ENCODE measurements at places on chromosomes 13 and 19.

- peak; percentile 72 for DNase-seq
Measured at GRCh38 chr13:45332036-45332830, 8.8 kb downstream of the TPT1 start.

GRCh38 chr19:4829001-4829712, 2.4 kb downstream of the TICAM1 start:
- DNase-seq, result no peak

DNA sequence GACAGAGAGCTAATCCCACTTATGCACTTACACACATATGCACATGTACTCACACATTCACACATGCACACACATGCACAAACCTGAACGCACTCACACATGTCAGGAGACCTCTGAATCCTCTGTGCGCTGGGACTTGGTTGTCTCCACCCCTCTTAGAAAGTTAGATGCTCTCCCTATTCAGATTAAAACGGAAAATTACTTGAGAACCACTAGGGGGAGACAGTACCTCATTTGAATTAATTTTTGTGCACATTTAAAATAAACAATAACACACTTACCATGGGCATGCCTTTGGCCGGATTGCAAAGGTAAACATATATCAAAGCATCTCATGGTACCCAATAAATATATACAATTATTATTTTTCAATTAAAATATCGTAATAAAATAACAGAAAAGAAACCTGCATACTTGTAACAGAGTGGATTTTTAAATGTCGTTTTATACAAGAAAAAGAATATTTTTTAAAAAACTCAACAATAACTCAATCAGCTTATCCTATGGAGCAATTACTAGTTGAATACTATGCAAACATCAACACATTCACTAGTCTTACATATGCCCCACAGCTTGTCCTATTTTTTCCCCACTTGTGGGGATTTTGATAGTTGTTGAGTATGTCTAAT, 9.5 kb upstream of the LILRB4 start:
- no peak for DNase-seq

DNA sequence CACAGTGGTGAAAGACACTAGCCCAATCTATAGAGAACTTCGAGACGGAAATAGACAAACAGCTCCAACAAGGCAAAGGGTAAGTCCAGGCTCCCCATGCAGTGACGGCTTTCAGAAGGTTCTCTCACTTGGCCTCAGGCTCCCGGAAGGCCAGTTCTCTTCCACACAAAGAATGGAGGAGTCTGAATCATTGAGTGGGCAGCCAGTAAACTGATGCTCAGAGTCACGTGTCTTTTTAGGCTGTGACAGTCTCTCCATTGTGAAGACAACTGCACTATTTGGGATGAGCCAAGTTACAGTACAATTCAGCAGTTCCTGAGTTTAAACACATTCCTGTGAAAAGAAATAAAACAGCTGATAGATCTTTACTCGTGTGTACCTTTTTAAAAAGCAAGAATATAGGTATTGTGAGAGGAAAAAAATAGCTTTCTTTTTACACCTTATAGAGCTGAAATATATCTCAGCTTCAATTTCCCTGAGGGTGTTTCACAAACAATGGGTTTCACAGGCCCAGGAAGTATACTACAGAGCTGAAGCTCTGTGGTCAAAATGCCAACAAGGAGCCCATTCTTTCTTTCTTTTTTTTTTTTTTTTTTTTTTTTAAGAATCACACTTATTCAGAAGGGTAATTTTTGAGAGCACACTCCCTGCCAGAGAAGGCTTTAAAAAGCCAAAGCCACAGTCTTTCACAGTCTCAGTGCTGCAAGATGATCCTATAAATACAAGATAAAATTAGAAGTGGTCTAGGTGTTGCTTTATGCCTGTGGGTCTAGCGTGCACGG, 135.1 kb downstream of the FREM2 start:
- DNase-seq, result no peak

DNA sequence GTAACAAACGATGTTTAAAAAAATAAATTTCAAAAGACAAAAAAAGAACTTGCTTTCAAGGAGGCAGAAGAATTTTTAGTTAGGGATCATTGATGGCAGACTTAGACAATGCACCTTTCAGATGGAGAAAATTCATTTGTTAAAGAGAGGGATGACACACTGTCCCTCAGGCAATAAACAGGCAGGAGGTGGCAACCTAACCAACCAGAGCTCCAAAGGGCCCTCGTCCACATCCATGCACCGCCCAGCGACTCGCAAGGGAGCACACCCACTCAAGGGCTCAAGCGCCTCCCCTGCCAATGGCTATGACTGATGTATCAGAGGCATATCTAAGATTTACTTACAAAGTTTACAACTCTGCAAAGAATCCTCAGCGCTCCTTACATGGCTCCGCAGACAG, 81.9 kb downstream of the TUBGCP3 start:
- no peak for DNase-seq

GRCh38 chr19:3047496-3048189, 14.7 kb downstream of the TLE5 start:
- no peak for DNase-seq

GRCh38 chr19:18991468-18991867, 41.8 kb downstream of the SUGP2 start:
- no peak for DNase-seq

DNA sequence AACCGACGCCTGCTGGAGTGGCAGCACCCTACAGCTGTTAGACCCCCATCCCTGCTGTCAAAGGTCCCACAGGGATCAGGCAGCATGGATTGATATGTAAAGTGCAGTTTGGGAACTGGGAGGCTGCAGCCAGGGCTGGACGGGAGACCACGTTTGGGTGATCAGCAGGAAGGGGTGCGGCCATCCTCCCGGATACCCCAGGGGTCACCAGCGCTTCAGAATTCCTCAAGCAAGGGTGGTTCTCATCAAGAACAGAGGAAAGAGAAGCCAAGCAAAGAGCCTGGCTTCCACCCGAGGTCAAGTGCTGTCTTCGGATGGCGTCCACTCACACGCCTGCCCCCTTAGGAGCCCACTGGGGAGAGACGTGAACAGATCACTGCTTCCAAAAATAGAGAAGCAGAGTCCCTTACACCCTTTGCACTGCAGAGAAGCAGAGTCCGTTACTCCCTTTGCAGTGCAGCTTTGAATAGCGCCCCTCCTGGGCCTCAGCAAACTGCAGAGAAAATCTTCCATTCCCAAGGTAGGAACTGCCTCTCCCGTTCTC, 35.5 kb downstream of the DHRS12 start:
- DNase-seq, result no peak

GRCh38 chr13:97944396-97945029, 9.0 kb upstream of the IPO5 start:
- DNase-seq, result no peak

GRCh38 chr19:46984077-46985010, 35.3 kb upstream of the NPAS1 start:
- DNase-seq, result no peak

- DNase-seq, result no peak
Measured at GRCh38 chr13:48653472-48653939, at the start of gene CYSLTR2. TSS of gene CYSLTR2 (plus strand) at chr13:48653929. CDS start at chr13:48706818, 52,889 bp downstream.

GRCh38 chr19:7925171-7925851, 624 bp downstream of the CTXN1 start:
- no peak for DNase-seq

DNA sequence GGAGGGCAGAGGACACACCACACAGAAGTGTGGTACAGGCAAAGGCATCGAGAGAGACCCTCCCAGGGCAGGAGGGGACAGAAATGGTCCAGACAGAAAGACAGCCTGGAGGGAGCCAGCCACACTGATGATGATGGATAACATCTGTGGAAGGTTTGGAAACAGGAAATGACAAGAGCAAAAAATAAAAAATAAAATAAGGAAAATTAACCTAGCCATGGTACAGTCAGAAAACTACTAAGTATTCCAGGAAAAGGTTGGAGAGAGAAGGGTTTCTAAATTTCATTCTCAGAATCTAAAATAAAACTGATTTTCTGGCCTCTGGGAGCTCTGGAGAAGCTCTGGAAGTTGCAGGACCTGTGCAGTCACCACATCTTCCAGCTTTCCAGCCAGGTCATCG, 115.2 kb upstream of the VSTM2B start:
- DNase-seq, result no peak

DNA sequence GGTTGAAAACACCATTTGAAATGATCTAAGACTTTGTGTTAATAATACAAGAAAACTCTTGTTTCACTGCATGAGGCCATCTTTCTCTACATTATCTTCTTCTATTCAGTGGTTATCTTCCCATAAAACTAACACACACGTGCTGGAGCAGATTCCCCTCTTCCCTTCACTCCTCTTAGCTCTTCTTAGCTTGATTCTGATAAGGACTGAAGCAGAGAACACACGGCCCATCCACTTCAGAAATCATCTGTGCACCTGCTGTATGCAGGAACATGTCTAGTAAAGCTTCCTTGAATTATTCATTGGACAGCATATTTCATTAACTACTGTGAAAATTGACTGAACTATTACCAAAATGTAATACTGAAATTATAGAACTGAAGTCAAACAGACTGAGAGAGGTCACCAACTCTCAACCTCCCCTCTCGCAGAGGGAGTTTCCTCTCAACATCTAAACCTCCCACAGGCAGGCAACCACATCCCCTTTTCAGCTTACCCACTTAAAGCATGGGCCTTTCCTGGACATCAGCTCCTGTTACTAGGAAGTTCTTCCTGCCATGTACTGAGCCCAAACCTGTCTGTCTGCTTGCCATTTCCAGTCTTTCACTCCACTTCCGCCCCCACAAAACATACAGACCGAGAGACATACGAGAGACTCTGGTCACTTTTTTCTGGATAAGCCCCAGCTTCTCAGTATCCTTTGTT, 113.9 kb downstream of the CRYL1 start:
- DNase-seq, result no peak

GRCh38 chr13:19862481-19863313, 752 bp downstream of the ZMYM5 start:
- no peak for DNase-seq

GRCh38 chr19:18007044-18007916, 690 bp upstream of the ARRDC2 start:
- no peak for DNase-seq

DNA sequence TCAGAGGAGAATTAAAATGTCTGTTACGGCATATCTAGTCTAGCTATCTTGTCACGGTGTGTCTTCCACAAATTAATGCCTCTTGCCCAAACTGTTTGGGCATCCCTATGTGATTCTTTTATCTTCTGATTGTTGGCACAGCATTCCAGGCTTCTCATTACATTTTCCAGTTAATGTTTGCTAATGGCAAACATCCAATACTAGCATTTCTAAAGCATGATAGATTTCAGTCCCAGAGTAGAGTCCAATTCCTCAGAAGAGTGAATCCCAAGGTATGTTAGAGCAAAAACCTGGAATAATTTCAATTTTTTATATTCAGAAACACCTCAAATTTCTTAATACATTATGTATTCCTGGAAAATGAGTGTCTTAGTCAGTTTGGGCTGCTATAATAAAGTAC, 684.5 kb upstream of the SLITRK1 start:
- no peak for DNase-seq

DNA sequence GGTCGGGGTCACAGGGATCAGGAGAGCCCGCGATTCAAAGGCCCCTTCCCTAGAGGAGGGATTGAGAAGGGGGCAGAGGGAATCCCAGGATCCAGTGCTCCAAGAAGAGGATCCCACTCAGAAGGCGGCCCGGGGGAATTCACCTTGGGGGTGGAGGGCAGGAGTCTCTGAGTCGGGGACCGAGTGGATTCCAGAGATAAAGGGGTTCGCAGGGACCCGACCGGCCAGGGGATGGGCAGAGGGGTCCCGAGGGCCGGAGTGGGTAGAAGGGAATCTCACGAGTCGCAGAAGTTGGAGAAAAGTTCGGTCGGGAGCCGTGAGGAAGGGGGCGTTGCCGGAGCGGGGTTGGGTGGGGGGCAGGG, 261 bp downstream of the PRKD2 start:
- DNase-seq, result no peak

DNA sequence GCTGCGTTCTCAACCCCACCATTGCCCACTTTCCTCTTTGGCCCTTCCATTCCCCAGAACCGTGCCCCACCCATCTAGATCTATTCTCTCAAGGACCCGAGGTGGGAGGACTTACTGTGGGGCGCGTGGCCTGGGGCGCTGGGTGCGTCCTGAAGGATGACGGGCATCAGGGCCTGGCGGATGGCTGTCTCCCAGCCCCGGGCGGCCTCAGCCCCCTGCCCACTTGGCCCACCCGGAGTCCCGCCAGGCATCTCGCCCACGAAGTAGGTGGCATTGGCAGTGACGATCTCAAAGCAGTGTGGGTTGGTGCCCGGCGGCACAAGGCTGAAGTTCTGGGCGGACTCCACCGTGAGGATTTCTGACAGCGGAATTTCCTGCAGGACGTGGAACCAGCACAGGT, 23.2 kb downstream of the PRKD2 start:
- DNase-seq, result no peak

- DNase-seq, result peak; percentile 26
Measured at GRCh38 chr13:106063591-106064313, 471.7 kb downstream of the EFNB2 start.

DNA sequence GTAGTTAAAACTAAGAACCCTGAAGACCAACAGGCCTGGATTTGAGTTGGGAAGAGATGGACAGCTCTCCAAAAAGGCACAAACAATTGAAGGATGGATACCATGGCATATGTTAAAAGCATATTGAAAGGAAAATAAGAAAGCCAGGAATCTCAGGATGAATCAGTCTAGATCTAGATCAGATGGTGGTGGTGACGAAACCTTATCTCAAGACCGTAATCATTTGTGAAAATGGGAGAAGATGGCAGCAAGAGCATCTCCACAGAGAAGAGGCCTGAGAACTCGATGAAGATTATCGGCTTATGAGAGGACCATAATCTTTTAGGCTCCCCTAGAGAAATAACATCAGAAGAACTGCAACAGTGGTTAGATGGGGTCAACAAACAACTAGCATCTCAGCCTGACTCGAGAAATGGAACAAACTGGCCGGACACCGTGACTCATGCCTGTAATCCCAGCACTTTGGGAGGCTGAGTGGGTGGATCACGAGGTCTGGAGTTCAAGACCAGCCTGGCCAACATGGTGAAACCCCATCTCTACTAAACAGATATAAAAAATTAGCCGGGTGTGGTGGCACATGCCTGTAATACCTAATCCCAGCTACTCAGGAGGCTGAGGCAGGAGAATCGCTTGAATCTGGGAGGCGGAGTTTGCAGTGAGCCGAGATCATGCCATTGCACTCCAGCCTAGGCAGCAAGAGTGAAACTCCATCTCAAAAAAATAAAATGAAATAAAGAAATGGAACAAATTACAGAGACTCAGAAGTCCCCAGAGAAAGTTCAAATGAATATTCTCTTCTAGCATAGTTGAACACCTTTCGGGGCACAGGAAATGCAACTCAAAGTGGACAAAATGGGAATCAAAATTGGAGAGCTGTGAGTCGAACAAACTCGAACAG, 47.6 kb downstream of the FOXO1 start:
- no peak for DNase-seq

DNA sequence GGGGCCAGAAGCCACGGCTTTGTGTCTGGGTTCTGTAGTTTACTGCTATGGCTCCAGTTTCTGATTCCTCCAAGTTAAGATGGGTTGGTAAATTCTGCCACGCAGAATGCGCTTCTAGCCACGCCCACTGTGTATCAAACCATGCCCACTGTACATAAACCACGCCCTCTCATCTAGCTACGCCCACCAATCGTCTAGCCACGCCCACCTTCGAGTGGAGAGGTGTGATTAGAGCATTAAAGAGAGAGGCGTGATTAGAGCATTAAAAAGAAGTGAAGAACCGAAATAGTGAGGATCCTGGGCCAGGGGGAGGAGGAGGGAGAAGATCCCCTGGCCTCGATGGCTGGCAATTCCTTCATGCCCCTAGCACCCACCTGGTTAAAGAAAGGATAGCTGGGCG, 43.7 kb upstream of the ADGRE5 start:
- DNase-seq, result no peak
